Activated CD4-positive, alpha-beta T cell treated with anti-CD3 and anti-CD28 coated beads, Interleukin-2, amount 50 U/mL, for 48 hours (primary cell): ENCODE measurements at places on chromosomes 1 and 21.

GRCh38 chr1:69312055-69312732 lies 255.5 kb upstream of the LRRC7 start:
- no peak for DNase-seq

DNA sequence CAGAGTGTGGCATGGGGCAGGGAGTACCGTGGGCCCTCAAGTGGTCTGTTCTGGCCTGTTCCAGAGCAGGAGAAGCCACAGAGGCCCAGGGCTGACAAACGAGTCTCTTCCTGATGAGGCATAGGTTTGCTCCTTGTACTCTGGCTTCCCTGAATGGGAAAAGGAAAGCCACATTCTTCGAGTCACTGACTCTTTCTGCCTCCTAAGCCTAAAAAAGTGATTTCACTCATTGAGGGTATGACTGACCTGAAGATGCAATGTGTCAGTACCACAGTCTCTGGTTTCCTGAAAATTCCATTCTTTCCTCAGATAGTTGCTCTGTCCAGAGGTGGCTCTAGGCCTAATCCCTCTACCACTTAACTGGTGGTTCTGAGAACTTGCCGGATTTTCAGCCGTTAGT lies 92.3 kb downstream of the KCNN3 start:
- DNase-seq, result no peak

- no peak for DNase-seq
Observed at GRCh38 chr21:28614791-28615190, 377.9 kb downstream of the LTN1 start.

DNA sequence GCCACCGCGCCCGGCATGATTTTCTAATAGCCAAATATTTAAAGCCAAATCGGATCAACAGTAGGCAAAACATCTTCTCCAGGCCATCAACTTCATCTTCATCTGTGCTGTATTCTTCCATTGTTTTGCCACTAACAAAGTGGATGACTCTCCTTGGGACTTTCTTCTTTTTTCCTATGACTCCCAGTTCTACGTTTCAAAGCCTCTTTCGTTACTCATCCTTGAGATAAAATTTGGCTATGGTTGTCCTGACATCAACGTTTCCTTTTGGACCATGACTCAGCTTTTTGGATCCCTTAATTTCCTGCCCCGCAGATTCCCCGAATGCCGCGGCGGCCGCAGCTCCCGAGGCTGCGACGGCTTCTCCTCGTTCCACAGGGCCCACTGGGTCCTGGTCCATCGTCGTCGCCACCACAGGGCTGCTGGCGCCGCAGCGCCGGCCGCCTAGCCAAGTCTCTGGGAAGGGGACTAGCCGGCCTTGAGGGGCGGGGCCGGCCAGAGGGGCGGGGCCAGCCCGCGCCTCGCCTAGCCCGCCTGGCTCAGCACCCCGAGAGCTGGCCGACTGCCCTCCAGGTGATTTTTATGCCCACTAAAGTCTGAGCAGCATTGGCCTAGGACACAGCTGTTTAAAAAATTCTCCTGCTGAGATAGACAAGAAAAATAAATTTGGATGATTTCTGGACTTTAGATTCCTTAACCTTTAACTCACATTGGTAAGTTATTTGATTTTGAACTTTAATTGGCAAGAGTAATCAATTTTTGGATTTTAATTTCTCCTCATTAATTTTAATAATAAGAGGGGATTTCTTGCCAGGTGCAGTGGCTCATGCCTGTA lies 93.9 kb downstream of the ADCY10 start:
- DNase-seq, result peak; percentile 49

DNA sequence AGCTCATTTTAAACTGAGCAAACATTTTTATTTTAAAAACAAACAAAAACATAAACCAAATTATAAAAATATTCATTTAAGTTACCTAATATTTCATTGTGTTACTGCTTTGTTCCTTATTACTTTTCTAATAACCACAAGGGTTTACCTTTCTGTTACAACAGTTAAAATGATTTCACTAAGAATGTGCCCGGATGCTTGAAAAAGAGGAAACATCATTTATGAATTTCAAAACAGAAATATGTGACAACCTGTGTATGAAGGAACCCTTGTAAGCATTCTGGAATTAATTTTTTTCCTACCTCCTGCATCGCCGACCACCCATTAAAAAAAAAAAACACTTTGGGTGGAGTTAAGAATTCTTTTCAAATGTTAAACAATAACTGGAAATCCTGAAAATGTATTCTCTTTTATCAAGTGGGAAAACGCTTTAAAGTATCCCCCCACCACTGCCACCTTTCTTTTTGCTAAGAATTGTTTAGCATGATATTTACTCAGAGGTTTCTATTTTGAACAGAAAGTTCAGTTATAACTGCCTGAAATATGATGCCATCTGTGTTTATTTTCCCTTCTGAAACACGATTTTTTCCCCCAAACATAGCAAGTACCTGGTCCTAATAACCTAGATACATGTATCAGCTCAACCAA lies 9.1 kb downstream of the CYYR1 start:
- DNase-seq, result no peak

DNA sequence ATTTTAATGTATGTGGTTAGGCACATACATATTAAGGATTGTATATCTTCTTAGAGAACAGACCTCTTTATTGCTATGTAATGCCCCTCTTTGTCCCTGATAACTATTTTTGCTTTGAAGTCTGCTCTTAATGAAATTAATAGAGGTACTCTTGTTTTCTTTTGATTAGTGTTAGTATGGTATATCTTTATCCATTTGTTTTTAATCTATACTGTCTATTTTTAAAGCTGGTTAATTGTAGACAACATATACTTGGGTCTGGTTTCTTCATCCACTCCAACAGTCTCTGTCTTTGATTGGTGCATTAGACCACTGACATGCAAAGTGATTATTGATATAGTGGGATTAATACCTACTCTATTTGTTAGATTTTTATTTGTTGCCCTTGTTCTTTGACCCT lies 36.0 kb downstream of the LEPR start:
- no peak for DNase-seq

GRCh38 chr1:193846411-193846810 lies 660.0 kb upstream of the B3GALT2 start:
- DNase-seq, result no peak

GRCh38 chr1:169196581-169196980 lies 90.1 kb downstream of the ATP1B1 start:
- DNase-seq, result no peak

DNA sequence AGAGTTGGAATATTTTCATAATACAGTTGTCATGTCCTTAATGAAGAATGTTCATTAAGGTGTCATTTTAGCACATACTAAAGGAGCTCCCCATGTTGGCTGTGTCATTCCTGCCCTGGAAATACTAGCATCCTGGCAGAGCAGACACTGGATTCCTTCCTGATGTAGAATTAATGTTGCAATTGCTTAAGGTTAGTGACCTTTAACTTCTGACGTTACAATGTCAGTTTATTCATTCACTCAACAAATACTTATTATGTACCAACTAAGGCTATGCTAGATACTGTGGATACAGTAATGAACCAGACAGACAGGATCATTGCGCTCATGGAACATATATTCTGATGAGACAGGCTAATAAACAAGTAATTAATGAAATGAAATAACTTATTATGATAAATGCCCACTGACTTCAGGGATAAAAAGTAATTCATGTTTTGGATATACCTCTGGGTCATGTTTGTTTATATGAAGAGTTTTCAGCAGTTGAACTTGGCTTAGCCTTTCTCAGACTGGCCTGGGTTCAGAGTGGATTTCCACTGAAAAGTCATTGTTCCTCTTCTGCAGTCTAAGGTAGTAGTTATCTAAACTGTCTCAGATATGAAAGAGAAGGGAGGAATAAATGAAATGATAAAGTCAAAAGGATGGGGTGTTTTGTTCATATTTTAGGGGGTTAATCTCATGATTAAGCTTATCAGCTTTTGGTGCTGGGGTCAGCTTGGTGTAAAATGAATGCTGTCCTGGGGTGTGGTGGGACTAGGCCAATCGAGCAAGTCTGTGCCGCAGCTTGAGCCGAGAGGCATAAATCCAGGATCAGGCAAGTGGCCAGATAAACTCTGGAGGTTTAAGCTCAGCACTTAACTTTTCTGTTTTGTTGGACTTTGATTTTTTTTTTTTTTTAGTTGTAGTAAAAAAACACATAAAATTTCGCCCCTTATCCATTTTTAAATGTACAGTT lies 43.3 kb upstream of the KCNQ4 start:
- no peak for DNase-seq

DNA sequence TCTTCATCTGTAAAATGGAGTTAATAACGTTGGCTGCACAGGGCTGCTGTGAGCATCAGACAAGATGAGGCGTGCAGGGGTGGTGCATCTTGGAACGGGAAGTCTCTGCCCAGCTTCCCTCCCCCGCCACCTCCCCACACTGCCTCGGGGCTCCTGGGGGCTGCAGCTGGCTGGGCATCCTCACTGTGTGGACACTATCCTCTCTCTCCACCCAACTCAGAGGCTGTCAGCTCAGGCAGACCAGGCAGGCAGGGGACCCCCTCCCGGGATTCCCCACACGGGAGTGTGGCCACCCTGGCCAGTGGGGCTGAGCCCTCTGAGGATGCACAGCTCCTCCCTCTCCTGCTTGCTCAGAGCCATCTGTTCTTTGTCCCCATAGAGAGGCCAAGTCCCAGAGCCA lies 122.7 kb downstream of the CCDC185 start:
- DNase-seq, result no peak

DNA sequence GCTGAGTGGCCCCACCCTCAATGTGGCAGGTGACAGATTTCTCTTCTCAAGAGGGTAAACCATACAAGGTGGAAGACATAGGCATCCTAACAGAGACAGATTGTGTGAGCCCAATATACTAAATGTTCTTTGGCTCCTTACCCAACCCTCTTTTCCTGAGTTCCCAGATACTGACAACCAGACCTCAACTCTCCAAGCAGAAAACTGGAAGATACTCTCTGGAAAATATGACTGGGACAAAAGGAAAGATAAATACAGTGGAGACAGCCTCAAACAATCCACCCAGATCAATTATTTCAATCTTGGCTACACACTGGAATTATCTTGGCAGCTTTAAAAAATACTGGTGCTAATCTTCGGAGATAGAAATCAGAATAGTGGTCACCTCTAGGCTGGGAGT lies 6.5 kb downstream of the EVI5 start:
- no peak for DNase-seq

DNA sequence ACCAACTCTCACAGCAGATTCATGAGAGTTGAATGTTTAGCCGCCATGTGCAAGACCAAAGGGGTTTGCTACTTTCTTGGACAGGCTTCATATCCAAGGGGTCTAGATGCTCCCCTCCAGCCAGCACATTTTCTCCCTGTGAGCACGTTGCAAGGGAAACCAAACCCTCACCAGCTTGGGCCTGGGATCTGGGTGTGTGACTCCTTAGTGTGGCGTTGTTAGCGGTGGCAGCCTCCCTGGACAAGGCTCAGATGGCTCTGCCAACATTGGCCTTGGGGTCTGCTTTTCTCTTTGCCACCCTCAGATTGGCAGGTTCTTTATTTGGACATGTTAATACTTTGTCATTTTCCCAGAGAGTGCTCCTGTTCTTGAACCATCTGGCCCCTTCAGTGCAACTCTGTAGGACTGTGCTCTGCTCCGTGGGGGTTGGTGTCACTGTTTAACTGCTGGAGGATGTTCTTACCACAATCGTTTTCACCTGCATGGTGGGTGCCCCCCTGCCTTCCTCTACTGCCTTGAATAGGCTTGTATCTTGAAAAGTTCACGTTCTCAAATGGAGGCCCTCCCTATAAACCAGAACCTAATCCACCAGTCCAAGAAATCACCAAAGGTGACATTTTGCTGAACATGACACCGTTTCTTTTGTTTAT lies 13.4 kb downstream of the ABCG1 start:
- DNase-seq, result no peak

DNA sequence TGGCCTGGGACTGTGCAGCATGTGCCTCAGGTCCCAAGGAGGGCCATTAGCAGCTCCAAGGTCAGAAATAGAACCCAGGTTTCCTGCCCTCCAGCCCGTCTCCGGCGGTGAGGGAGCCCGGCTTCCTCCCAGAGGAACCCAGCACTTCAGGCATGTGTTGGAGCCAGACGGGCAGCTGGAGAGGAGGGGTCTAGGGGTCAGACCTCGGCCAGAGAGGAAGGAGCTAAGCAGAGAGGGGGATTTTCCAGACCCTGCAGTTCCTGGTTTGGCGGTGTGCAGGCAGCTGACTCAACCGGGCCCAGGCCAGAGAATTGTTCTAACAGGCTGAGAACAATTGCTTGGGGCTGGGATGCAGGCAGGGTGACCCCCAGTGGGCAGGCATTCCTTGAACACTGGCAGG lies 37.1 kb downstream of the HSPG2 start:
- DNase-seq, result no peak

DNA sequence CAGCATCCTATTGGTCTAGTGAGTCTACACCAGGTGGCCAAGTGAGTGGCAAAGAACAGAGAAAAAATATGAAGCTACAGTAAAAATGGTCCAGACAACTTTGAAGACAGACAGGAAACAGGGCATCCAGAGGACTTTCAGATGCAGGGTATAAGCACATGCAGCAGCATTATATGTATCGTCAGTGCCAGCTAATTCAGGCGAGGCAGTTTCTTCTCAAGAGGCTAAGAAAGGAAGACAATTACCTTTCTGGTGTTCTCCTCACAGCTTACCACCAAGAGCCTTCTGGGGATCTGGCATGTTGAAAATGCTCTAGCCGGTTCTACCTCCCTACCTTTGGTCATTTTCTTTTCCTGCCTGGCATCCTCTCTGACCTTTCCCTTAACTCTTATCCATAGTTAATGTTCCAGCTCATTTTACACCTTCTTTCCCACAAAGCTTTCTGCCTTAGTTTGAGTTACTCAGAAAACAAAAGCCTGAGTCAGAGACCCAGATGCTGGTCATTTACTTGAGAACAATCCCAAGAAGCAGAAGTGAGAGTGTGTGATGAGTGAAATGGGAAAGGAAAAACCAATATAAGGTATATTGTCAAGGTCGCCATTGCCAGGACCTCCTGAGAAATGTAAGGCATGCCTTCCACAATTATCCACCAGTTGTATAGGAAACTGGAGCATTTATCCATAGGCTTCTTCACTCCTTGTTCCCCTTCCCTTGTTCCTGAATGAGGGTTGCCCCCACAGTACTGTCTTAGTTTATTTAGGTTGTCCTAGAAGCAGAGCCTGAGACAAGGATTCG lies 444.1 kb downstream of the PLPP3 start:
- DNase-seq, result no peak

DNA sequence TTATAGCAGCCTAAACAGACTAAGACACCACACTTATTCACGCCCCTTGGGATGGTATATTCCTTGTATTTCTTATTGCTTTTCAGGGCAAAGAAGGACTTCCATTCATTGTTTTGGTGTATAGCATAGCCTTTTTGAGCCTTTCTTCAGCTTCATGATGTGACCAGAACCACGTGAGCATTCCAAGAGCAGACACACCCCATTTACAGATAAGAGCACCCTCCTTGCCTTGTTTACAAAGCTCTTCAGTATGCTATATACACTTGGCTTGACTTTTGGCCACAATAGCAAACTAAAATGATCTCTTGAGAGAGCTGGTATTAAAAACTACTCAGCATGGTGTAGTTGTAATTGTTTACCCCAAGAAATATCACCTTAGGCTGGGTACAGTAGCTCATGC lies 78.7 kb downstream of the PIK3R3 start:
- no peak for DNase-seq
